ENCODE measurements at places on chromosomes 6 and 20.
A peak's percentile ranks its signal among the peaks of the same experiment; 100 is the strongest.

GRCh38 chr6:34680802-34681515 lies 15.6 kb downstream of the ILRUN start:
- no peak for DNase-seq

DNA sequence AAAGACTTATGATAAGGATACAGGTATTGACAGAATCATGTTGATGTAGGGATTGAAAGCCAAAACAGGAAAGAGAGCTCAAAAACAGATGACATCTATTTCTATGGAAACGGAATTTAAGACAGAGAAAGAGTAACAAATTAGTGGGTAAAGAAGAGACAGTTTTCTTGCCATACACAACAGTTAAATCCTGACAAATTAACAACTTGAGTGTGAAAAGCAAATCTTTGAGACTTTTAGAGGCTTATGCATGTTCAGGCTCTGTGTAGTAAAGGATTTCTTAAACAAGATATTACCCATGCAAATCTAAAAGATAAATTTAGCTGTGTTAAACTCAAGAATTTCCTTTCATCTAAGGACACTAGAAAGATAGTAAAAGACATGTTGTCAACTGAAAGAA lies 68.5 kb downstream of the SLC22A1 start:
- no peak for DNase-seq

GRCh38 chr6:37809197-37809543 lies 10.4 kb upstream of the ZFAND3 start:
- DNase-seq = peak; percentile 52

DNA sequence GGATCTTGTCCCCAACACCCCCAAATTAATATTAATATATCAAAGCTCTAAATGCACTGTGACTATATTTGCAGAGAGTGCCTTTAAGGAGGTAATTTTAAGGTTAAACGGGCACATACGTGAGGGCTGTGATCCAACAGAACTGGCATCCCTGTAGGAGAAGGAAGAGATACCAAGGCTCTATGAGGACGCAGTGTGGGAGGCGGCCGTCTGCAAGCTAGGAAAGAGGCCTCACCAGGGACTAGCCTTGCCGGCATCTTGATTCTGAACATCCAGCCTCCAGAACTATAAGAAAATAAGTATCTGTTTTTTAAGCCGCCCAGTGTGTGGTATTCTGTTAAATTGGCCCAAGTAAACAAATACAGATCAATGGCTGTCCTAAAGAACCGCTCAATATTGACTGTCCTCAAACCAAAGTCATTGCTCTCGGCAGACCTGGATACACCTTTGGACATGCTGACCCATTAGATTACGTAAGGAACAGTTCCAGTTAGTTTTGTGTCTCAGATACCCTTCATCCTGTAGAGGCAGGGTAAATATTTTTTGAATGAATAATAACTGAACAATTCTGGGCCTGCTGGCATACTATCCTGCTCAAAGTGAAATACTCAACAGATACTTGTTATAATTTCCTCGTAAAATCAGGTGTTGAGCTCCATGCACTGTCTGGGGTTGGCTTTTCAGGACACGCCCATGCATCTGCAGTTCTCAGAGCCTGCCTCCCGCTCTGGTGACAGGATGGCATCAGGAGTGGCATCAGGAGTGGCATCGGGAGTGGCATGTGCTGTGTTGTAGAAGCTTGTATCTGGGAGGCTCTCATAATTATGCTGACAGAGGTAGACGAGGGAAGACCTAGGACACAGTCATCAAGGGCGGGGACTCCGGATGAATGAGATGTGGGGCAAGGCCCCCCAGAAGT lies 6.3 kb downstream of the PRR18 start:
- no peak for DNase-seq
